Activated CD8-positive, alpha-beta T cell treated with anti-CD3 and anti-CD28 coated beads, Interleukin-2, amount 10 ng/mL, durations not matched to agents 7 days and 5 days (primary cell): ENCODE measurements at places on chromosomes 5 and 9.

- peaks cover 28% of the 10 kb centered on the region for H3K4me1 ChIP-seq
- DNase-seq, result no peak
- no peak overlapping the region for H3K4me3 ChIP-seq
- H3K27ac ChIP-seq, result no peak overlapping the region
- no peaks in the 10 kb centered on the region for H3K36me3 ChIP-seq
Observed at GRCh38 chr5:68446487-68446894, 230.9 kb downstream of the PIK3R1 start.

DNA sequence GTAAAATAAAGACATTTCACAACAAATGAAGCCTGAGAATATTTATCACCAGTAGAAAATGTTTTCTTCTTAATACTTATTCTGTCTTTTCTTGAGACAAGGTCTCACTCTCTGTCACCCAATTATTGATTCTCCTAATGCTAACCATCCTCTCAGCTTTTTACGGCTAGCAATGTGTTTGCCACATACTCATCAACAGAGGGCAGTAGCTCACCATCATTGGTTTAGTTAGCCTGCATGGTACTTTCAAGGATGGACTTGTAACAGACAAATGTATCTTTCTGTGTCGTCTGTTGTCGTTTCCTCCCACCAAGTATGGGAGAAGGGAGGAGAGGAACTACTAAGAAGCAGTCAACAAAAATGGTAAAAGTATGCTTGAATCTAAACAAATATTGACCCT lies 5.9 kb upstream of the ACO1 start:
- no peaks in the 10 kb centered on the region for H3K36me3 ChIP-seq
- peak; percentile 62 for DNase-seq
- H3K4me3 ChIP-seq, result no peak overlapping the region
- H3K4me1 ChIP-seq, result peaks cover 10% of the 10 kb centered on the region

DNA sequence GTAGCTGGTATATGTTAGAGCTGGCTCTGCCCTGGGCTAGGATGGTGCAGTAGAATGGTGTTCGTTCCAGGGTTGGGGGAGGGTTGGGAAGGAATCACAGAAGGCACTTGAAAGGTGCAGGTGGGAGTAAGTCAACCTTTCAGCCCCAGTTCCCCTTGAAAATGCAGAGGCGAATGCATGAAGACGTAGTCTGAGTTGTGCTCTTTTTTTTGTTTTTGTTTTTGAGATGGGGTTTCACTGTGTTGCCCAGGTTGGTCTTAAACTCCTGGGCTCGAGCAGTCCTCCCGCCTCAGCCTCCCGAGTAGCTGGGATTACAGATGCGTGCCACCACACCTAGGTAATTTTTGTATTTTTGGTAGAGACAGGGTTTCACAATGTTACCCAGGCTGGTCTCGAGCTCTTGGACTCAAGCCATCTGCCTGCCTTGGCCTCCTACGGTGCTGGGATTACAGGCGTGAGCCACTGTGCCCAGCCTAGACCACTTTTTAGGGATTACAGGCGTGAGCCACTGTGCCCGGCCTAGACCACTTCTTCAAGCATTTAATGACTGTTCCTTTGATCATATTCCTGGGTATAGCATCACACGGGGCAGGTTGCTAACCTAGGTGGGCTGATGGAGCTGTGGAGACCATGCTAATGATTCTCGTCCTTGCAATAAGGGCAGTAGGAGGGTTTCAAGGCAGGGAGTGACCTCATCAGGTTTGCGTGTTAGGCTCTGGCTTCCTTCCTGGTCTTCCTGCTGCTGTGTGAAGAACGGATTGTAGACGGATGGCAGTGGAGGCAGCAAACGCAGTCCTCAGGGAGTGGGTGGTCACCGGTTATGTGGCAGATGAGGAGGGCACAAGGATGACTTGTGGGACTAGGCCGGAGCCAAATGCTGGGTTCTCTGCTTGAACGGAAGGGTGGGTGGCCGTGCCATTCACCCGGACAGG lies 13.7 kb downstream of the EHMT1 start:
- H3K36me3 ChIP-seq, result peaks cover 26% of the 10 kb centered on the region
- DNase-seq, result no peak
- peaks cover 49% of the 10 kb centered on the region for H3K4me1 ChIP-seq
- no peaks in the 10 kb centered on the region for H3K27me3 ChIP-seq

DNA sequence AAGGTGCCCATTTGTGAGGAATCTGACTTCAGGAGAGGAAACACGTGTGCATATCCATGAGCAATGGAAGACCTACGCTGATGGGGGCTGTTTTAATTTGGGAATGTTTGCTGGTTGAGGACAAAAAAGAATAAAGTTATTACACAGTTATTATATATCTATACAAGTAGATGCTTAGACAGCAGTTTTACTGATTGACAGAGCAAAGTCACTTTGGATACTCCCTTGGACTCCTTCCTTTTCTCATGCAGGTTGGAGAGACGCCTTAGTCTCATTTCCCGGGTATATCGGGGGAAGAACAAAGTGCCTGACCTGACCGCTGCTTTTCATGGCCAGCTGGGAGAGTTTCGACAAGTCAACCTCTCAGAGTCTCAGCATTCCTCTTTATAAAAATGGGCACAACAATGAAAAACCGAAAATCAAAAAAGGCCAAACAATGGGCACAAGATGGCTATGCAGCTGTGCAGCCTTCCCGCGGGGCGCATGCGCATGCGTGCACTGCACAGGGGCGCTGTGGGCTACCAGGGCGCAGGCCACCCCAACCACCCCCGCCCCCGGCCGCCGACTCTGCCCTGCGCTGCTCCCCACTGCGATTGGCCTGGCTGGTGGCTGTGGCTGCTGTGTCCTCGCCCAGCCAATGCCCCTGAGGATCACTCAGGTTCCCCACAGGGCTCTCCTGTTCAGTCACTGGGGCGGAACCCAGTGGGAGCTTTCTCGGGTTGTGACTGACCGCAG lies 18.1 kb downstream of the NFIL3 start:
- H3K4me1 ChIP-seq, result peaks cover 23% of the 10 kb centered on the region
- H3K36me3 ChIP-seq, result peaks cover 51% of the 10 kb centered on the region
- DNase-seq, result peak; percentile 18

GRCh38 chr9:14037331-14037730 lies 276.6 kb downstream of the NFIB start:
- H3K4me1 ChIP-seq, result no peaks in the 10 kb centered on the region
- H3K36me3 ChIP-seq, result no peaks in the 10 kb centered on the region
- H3K27me3 ChIP-seq, result no peaks in the 10 kb centered on the region

DNA sequence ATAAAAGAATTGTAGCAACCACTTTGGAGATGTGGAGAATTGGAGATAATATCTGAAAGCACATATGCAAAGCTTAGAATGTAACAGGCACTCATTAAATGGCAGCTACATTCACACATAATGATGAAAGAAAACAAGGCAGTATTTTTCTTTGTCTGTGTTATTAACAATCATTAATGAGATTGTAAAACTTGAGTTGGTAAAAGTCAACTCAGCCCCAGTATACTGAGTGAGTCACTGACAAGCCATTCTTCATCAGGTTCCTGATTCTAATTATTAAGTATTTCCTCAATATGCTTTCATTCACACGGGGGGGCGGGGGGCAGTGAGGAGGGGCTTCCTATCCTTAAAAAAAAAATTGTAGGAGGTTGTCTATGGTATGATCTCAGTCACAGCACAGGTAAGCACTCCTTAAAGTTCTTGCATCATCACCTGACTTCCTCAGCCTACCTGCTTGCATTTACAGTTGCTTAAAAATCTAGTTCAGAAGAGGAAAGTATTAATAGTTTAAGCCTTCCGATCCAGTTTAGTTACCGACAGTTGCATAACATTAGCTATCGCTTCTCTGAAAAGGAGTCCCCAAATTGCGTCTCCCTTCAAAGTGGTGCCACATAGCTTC lies 379.8 kb downstream of the EFNA5 start:
- no peaks in the 10 kb centered on the region for H3K36me3 ChIP-seq
- peaks cover 3% of the 10 kb centered on the region for H3K4me1 ChIP-seq
- H3K4me3 ChIP-seq, result no peak overlapping the region
- no peak overlapping the region for H3K27ac ChIP-seq
- H3K27me3 ChIP-seq, result peaks cover 2% of the 10 kb centered on the region
